ENCODE measurements at places on chromosomes 12 and 14.
A peak's percentile ranks its signal among the peaks of the same experiment; 100 is the strongest.

- DNase-seq: no peak
Measured at GRCh38 chr14:21231020-21231652, 38.1 kb downstream of the HNRNPC start.

DNA sequence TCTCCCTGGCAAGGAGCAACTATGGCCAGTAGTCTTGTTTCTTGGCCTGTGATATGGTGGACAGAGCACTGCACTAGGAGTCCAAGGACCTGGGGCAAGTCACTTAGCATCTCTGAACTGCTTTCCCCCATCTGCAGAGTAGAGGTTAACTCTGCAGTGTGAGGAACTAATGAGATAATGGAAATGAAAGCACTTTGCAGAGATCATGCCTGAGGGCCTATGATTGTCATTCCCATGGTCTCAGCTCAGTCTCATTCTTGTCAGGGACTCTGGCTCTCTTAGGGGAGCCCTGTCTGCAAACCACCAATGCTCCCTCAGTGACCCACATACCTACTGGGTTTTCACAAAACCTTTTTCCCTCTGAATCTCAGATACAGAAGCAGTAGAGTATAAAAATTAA lies 6.5 kb upstream of the PNMA1 start:
- no peak for DNase-seq

DNA sequence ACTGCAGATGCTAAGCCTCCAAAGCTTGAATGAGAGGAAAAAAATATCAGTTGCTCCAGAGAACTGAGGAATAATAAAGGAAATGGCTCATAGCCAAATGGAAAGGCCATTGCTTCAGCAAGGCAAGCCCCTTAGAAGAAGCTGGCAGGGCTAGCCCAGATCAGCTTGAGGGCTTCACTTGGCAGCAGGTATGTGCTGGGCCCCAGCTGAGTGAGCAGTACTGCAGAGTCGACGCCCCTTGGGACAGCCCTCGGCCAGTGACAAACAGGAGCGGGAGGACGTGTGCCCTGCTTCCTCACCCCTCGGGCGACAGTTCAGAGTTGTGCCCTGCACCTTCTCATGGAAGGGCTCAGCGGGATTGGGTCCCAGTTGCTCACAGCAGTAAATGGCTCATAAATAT lies 1031.2 kb upstream of the TMEM132C start:
- DNase-seq: no peak

DNA sequence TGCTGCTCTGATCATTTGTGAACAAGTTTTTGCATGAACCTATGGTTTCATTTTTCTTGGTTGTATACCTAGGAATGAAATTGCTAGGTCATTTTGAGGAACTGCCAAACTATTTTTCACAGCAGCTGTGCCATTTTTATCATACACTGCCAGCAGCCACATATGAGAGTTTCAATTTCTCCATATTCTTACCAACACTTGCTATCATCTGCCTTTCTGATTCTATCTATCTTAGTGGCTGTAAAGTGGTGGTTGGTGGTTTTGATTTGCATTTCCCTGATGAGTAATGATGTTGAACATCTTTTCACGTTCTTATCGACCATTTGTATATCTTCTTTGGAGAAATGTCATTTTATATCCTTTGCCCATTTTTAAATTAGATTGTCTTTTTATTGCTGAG lies 146.1 kb downstream of the C12orf75 start:
- DNase-seq: no peak

GRCh38 chr12:111881716-111882115 lies 39.7 kb downstream of the MAPKAPK5 start:
- DNase-seq: no peak

GRCh38 chr14:82528016-82528415 lies 994.4 kb upstream of the SEL1L start:
- DNase-seq: no peak

DNA sequence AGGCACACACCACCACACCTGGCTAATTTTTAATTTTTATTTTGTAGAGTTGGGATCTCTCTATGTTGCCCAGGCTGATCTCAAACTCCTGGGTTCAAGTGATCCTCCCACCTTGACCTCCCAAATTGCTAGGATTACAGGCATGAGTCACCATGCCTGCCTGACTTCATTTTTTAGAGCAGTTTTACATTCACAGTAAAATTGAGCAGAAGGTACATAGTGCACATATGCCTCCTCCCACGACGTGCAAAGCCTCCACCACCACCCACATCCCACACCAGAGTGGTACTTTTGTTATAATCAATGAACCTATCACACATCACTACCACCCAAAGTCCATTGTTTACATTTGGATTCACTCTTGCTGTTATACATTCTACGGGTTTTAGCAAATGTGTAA lies 62.5 kb upstream of the PLEKHG3 start:
- DNase-seq: no peak

- no peak for DNase-seq
Measured at GRCh38 chr14:79514700-79515099, 696.6 kb downstream of the DIO2 start.

- no peak for DNase-seq
Measured at GRCh38 chr12:6390084-6390799, 6.3 kb downstream of the LTBR start.

GRCh38 chr14:104445832-104446381 lies 133.7 kb upstream of the C14orf180 start:
- no peak for DNase-seq

DNA sequence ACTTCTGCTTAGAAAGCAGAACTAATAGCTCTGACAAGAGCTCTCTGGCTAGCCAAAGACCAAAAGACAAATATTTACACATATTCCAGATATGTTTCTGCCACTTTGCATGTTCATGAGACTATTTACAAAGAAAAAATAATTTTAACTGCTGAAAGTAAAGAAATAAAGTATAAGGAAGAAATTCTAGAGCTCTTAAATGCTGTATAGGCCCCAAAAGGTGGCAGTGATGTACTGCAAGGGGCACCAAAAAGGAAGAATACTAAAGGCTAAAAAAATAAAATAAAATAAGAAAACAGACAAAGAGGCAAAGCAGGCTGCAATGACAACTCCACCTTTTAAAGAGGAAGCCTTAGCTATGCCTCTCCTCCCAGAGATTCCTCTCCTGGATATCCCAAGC lies 23.0 kb downstream of the KLRK1 start:
- DNase-seq: no peak

DNA sequence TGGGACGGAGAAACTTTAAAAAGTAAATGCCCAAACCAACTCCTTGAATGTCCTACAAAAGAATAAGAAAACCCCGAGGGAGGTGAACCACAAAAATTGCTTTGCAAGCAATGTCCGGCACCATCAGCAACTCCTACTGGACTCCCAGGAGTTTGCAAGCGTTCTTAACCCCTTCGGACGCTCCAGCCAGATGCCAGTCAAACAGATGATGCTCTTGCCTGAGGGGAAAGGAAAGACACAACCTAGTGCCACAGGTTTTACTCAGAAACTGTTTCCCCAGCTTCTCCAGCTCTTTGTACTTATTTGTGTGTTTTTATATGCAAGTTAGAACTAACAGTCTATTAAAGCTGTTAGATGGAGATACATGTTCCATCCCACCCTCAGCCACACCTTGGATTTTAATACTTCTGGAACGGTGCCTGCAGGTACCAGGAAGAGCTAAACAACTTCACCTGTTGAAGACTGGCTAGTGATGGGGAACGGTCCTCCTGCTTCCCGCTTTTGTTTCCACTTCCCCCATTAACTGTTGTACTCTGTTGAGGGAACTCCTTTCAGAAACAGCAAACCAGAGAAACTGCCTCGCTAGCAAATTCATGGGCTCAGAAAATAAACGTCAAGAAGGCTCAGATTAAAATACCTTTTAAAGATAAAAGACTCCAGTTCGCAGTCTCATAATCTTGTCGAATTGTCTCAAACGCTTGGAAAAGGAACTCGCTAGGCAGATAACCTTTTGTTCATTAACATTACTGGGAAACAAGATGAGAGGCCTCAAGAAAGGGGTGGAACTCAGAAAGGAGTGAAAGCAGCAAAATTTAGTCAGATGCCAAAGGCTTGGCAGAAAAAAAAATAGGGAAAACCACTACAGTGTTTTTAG lies 1.1 kb upstream of the FERMT2 start:
- DNase-seq: peak; percentile 83

DNA sequence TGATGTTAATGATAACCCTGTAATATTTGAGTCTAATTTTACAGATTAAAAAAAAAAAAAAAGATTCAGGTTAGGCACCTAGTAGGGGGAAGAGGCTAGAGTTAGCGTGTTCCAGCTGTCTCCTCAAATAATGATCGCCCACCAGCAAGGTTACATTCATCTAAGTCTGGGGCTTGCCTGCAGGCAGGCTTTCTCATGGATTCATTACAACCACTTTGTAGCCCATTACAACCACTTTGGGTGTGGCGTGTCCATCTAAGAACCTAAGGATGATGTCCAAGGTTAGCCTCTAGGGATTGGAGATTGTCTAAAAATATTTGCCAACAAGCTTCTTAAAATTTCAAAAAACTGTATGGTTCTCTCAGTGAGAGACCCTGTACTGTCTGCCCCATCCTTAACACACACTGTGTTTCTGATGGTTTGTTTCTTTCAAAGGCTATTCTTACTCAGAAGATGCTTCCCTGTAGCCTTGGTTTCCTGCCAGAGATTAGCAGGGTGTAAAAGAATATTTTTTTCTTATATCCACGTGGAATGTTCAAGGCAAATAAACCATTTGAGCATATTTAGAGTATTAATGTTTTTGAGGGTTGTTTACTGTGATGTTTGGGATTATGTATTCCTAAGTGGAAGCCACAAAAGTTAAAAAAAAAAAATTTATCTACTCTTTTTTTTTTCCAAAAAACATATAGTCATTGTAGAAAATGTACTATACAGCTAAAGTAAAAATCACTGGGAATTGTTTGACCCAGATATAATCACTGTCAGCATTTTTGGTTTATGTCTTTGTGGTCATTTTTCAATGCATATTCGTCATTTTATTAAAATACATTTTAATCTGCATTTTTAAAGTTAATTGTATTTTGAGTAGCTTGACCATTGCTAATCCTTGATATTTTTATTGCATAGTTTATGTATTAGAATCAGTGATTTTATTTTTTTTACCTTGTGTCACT lies 1.7 kb downstream of the DYNC1H1 start:
- no peak for DNase-seq

DNA sequence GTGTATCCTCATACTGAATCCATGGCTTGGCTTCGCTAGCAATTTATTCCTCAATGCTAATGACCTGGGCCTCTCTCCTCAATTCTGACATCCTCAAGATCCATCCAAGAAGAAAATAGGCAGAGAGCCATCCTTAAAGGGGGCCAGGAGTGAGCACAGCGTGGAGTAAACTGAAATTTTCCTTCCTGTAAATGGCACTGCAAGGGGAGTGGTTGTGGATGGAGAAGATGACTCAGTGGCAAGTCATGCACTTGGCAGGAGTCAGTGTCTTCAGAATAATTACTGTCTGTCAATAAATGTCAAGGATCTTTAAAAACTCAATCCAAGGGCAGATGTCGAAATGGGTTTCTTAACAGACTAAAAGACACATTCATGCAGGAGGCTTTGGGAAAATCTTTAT lies 88.0 kb upstream of the TMEM132C start:
- DNase-seq: no peak

GRCh38 chr12:113863455-113863845 lies 102.7 kb downstream of the RBM19 start:
- no peak for DNase-seq

DNA sequence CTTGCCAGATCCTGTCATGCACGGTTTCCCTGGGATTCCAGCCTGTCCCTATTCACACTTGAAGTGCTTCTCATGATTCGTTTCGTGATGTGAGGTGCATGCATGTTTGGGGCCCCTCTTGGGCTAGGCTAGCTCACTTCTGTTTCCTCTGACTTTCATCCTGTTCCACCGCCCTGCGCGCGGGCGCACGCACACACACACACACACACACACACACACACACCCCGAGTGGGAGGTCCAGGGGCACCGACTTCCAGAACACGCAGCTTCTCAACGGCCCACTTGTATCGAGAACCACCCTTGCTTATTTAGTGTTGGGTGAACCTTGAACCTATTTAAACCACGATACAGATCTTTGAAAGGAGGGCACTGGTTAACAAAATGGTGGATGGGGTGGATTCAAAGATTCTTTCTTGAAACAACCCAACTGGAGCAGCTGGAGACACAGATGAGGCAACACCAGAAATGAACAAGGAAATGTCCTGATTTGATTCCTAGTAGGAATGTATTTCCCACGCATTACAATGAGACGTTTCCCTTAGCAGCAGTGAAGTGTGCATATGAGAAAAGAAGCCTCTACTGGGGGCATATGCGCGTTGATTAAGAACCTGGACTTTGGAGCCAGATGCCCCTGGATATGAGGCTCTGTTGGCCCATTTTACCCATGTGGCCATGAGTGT lies 16.3 kb downstream of the ELK3 start:
- DNase-seq: no peak

DNA sequence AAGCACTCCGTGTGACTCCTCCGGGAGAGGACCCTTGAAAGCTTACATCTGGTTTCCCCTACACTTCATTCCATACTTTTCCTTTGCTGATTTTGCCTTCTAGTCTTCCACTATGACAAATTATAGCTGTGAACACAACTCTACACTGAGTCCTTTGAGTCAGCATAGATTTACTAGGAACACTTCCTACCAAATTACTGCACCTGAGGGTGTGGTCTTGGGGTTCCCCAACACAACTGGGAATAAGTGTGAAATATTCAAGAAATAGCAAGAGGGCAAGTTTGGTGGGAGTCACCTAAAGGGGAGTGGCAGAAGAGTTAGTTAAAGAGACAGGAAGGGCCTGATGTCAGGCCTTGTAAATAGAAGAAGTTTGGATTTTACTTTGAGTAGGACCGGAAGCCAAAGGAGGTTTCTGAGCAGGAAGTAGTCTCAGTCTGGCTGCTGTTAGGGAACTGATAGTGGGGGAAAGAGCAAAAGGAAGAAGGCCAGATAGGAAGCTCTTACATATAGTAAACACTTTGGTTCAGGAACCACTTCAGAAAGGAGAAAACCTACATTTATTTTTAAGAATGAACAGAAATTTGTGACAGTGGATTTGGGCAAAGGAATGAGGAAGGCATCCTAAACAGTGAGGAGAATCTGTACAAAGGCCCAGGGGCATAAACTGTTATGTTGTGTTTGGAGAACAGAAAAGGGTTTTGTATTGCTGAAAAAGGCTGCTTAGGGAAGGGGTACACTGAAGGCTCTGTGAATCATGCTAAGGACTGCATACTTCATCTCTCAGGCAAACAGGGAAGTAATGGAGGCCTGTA lies 14.2 kb downstream of the SEL1L start:
- no peak for DNase-seq

- DNase-seq: no peak
Measured at GRCh38 chr12:47615711-47616110, 90.1 kb downstream of the RPAP3 start.

GRCh38 chr12:129423041-129423580 lies 480.7 kb downstream of the TMEM132D start:
- DNase-seq: no peak

GRCh38 chr12:66290716-66291200 lies 11.5 kb upstream of the HELB start:
- DNase-seq: no peak

DNA sequence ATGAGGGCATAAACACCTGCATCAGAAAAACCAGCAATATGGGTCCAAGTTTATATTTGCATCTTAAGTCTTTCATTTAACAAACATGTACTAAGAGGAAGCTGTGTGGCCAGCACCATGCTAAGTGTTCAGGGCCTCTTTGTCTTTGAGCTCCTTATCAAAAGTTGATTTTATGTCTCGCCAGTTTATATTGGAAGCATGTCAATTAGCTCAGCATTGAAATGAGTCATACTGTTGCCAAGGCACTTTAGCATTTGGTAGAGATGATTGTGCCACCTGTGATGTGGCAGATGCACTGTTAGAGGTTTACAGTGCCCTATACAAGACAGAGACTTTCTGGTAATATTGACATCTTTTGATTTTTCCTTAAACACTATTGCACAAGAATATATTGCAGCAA lies 68.5 kb downstream of the BHLHE41 start:
- no peak for DNase-seq

Measured in anterior cingulate cortex (tissue), 58 donors.